ENCODE measurements at places on chromosomes 1 and 21.
A peak's percentile ranks its signal among the peaks of the same experiment; 100 is the strongest.

DNA sequence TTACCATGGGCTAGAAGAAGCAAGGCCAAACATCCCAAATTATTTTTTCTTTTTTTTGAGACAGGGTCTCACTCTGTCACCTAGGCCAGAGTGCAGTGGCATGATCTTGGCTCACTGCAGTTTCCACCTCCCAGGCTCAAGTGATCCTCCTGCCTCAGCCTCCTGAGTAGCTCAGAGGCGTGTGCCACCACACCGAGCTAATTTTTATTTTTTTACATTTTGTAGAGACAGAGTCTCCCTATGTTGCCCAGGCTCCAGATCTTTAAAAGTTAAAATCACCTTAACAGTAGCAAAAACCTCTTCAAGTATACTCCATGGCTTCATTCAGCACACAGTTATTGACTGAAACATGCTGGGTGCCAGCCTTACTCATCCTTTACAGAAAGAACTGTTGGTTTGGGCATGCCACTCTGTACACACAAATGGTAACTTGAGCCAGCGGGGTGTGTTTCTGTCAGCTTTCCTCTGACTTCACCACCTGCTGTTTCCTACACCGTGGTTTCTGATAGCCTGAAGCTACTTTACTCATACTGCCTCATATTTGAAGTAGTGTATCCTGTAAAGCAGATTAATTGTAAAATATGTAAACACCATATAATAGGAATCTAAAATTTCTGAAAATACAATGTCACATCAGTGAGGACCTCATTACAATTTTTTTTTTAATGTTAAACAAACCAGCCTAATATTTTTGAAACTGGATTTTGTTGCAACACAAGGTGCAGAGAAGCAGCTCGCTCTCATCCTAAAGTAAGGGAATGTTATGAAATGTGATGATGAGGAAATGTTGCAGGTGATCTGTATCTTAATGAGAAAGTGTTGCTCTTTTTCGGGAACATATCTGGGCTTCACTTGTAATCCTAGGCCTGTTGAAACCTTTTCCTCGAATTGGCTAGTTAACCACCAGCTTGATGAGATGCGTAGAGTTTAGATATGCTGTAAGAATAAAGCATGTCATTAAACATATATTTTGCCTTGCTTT, 113.9 kb downstream of the ATP5PO start:
- DNase-seq: no peak

- DNase-seq: no peak
These were observed 48.5 kb upstream of the CHRM3 start for GRCh38 chr1:239337799-239338430.

GRCh38 chr1:82931006-82931405, 1067.9 kb downstream of the TTLL7 start:
- DNase-seq: no peak

DNA sequence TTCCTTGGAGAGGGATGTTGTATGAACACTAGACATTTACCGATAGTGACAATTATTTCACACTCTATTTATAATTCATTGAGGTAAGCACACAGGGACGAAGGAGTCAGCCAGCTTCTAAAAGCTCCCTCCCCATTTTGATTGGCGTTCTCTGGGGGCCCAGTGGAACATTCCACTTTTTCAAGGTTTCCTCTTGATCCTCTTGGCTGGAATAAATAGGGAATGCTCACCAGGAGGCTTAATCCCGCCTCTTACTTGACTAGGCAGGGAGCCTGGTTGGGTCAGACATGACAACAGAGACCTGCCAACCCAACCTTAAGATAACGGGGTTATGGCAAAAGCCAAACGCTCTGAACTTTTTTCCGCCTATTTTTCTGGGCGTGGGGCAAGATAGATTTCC, 974 bp downstream of the ACTN2 start:
- no peak for DNase-seq

DNA sequence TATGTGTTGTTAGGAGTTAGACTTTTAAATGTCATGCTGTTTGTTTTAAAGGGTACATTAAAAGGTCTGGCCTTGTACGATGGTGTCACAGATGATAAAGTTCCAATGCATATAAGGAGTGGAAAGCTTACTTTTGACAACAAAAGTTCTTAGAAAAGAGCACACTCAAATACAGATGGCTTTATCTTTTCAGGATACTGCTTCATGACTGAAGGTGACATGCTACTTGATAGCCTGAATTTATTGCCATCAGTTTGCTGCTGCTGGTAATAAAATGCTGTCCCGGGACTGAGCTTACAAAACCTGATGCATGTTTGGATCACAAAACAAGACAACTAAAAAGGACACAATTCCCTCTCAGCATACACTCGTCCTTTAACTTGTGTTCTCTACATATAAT, 84.9 kb downstream of the TTC3 start:
- DNase-seq: no peak

DNA sequence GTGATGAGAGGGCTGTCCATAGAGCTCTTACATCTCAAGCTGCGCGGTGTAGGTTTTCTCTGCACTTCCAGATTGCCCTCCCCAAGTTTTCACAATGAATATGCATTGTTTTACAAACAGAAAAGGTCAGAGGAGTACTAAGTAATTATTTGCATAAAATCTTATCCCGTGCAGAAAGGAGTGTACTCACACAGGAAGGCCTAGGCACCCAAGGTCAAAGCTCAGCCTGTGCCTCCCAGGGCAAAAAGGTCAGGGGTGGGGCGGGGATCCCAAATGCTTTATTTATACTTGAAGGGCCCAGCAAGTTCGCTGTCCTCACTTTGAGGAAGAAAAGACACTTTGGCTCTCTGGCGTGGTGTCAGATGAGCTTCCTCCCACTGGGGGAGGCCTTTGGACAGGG, 10.3 kb upstream of the KCNE1 start:
- DNase-seq: no peak

GRCh38 chr1:81499487-81499886, 301.2 kb upstream of the ADGRL2 start:
- DNase-seq: no peak

GRCh38 chr1:228297822-228298221, 90.0 kb downstream of the OBSCN start:
- no peak for DNase-seq

GRCh38 chr1:26854906-26855305, 8.0 kb upstream of the SFN start:
- no peak for DNase-seq

DNA sequence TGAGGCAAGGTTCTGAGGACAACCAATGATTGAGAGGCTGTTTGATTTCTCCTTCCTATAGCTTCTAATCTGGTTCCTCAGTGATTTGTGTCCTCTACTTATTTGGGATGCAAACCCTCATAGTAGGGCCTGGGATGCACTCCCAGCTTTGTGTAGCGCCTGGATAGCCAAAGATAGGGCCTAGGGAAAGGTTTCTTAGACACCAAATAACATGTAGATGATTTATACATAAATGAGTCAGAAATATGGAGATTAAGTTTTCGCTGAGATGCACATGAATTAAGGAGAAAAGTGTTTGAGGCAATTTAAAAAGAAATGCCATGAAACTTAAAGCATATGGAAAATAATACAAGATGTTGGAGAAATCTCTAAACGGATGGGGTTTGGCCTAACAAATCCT, 66.0 kb upstream of the LMO4 start:
- no peak for DNase-seq

DNA sequence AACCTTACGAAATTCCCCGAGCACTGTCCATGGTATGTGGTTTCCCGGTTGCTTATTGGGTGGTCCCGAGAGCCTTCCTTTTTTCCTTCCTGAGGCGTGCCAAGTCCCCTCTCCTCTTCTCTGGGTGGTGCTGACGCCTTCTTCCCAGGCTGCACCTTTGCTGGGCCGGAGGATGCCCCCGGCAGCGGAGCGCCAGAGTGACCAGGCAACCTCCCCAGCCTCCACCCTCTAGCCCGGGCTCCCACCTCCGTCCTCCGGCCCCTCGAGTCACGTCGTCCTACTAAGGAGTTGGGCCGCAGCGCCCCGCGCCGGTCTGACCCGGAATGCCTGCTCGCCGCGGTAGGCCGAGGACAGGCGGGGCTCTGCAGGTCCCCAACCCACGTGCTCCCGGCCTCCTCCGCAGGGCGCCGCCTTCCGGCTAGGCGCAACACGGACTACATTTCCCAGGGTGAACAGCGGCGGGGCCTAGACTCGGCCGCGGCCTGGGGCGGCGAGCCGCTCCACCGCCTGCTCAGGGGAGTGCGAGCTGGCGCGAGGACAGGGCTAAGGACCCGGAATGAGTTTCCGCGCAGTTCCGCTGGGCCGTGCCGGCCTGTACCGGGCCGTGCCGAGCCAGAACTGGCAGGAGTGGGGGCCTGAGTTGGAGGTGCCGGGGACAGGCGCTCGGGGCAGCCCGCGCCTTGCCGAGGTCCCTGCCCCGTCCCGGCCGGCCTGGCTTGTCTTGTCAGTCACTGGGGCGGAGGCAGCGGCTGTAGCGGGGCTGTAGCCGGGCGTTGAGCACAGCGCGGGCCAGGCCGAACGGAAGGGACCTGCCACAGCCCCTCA, at the start of gene IPO13:
IPO13 (plus strand) TSS at position 715 of the 825 bp plus-strand sequence. CDS start 651 bp downstream, outside the sequence.
- peak; percentile 96 for DNase-seq

GRCh38 chr1:218810306-218810705, 363.4 kb upstream of the LYPLAL1 start:
- no peak for DNase-seq

GRCh38 chr1:187476671-187477070, 647.9 kb downstream of the PLA2G4A start:
- no peak for DNase-seq

DNA sequence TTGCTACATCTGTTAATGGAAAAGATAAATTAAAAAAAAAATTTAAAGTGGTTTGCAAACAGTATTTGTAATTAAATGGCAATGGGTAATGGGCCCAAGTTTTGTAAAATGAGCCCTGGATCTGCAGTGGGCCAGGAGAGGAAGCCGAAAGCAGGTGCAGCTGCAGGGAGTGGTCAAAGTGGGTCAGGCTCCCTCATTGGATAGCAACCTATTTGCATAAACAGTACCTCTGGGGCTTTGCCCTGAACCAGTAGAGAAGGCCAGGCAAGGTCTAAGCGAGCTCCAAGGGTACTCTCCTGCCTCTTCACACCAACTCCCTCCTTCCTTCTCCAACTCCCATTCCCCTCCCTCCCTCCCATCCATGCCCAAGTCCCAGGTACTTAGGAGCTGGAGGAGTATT, 138.9 kb downstream of the HMGB4 start:
- DNase-seq: no peak

DNA sequence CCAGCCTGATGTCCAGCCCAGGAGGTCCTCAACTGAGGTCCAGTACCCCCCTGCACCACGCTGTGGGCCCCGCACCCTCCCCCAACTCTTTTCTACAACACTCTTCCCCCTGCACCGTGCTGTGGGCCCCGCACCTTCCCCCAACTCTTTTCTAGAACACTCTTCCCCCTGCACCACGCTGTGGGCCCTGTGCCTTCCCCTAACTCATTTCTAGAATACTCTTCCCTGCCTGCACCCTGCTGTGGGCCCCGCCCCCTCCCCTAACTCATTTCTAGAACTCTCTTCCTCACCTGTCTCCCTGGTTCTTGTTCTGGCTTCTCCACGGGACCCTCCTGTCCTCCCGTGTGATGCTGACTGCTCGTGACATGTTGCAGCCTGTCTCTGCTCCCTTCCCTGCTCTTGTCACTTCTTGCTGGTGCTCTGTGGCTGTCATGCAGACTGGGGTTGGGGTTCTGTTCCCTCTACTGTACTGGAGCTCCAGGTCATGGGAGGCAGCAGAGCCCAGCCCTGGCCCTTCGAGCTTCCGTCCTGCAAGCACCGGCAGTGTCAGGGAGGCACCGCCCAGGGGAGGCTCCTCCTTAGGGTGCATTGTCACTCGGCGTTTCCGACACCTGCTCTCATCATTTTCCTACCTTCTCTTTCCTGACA, 160.1 kb upstream of the COL6A1 start:
- no peak for DNase-seq

DNA sequence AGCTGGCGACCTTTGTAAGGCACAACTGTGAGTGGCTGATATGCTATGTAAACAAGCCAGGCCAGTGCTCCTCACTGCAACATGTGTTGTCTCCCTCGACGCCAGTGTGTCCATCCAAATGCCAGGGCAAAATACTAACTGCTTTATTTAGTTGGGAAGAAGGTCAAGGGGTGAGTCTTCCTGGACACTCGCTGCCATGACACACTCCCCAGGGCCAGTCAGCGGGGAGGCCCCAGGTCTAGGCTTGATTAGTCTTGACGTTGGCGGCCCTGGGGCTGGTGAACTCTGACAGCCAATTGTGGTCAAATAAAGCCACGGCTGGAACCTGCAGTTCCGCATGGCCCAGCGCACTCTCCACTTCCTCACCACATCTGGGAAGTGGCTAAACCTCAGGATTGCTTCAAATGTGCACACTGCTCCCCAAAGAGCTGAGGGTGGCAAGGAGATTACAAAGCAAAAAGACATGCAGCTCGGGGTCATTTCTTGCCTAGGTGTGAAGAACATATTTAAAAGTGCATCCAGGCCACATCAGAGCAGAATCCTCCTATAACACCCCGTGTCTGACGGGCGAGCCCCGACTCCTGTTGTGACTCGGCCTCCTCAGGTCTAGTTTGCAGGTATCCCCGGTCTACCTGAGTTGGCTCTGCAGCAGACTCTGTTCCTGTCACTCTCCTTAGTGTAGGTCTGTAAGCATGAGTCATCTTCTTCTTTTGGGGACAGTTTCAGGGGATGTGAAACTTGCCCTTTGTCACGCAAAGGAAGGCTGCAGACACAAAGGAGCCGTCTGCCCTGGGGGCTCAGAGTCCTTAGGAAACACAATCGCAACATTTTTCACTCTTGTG, 183.5 kb downstream of the RUNX1 start:
- DNase-seq: no peak

- DNase-seq: no peak
These were observed 7.4 kb downstream of the OR2T10 start for GRCh38 chr1:248590055-248590454.

GRCh38 chr1:33918368-33918767, 54.5 kb downstream of the HMGB4 start:
- DNase-seq: no peak

- no peak for DNase-seq
These were observed 95.0 kb downstream of the FCRL5 start for GRCh38 chr1:157457279-157457678.

GRCh38 chr1:16152481-16153087, 3.3 kb downstream of the EPHA2 start:
- no peak for DNase-seq

- DNase-seq: no peak
These were observed 170.1 kb upstream of the IRF2BP2 start for GRCh38 chr1:234780112-234780511.

DNA sequence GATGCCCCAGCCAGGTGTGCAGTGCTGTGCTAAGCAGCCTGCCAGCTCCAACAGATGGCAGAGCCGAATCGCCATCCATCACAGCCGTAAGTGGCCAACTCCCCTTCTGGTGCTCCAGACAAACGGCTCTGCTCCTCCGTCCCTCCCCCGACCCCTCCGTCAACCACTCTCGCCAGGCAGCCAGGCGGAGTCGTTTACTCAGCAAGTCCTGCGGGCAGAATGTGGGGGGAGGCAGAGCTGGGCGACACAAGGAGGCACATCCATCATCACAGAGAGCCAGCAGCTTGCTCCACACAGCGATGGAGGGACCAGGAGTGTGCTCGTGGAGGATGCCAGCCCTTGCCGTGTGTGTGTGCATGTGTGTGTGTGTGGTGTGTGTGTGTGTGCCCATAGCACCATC, 206.6 kb upstream of the GRIK3 start:
- no peak for DNase-seq

DNA sequence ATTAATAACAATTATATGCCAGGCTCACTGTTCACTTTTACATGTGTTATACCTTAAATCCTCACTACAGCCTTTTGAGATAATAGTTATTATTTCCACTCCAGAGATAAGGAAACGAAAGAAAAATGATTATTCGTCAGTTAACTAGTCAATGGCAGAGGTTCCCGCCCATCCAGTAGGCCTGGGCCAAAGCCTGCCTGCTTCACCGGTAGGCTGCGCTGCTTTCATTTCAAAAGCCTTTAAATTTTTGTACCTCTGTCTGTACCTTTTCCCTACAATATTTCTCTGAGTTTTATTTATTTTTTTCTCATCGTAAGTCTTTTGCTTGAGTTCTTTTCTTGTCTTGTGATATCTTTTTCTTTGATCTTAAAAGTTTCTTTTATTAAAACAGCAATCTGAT, 3.6 kb downstream of the GPR52 start:
- DNase-seq: no peak

All from hippocampal formation (tissue), 2 donors.